ENCODE measurements at places on chromosomes 1 and 21.

DNA sequence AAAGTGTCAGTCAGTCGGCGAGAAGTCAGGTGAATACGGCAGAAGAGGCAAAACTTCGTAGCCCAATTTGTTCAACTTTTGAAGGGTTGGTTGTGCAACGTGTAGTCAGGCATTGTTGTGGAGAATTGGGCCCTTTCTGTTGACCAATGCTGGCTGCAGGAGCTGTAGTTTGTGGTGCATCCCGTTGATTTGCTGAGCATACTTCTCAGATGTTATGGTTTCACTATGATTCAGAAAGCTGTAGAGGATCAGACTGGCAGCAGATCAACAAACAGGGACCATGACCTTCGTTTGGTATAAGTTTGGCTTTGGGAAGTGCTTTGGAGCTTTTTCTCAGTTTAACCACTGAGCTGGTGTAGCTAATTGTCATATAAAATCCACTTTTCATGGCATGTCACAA lies 190.2 kb upstream of the ADAMTS5 start:
- no peak for DNase-seq

- DNase-seq: no peak
Observed at GRCh38 chr1:197838836-197839235, 63.6 kb upstream of the DENND1B start.

DNA sequence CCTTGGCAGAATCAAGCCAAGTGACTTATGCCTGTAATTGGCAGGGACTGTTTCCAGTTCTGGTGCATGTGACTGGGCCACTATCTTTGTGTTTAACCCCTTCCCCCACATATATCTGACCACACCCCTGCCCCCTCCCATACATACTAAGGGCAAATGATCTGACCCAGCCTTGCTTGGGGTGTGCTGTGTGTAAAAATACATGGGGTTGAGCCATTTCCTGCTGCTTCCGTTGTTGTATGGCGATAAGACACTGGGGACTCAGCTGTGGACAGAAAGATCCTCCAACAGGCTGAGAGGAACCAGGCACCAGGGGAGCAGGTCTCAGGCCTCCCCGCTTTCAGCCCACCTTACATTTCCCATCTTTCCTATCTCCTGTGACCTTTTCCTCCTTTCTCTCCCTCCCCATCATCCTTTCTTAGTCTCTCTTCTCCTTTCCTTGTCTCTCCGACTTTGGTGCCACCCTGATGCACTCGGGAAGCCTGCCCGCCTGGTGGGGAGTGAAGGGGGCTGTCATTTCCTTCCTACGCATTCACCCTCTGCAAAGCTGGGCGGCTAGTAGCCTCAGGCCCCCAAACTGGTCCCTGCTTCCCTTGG lies 39.7 kb downstream of the TMCC2 start:
- no peak for DNase-seq

DNA sequence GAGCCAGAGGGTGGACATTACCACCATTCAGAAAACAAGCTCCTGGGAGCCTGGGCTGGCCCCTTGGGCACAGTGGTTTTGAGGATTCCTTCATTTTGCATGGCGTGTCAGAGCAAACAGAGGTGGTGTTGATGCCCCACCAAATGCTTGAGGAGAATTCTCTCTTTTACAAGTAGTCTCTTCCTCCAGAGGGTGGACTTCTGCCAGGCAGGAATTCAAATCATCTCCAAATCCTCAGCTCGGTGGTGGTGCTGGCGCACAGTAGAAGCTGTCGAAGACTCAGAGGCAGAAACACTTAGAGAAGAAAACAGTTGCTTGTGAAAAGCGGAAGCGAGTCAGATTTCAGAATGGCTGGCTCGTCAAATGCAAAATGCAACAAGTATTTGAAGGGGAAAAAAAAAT lies 3.4 kb upstream of the CHI3L1 start:
- no peak for DNase-seq

DNA sequence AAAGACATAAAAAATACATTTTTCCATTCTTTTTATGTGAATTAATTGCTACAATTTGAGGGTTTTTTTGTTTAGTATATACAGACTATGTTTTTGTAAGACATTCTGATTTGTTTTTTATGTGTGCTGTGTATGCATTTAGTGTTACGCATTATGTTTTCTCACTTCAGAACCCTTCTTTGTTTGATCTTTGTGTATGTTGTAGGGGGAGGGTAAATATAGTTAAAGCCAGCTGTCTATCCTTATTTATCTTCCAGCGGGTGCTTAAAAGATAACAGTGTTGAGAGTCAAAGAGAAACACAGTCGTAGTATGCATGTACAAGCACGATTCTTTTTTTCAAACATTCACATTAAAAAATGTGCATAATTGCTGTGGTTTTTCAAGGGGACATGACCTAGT lies 97.5 kb upstream of the KIAA1614 start:
- peak; percentile 27 for DNase-seq

GRCh38 chr1:203670594-203670993 lies 44.0 kb downstream of the ATP2B4 start:
- no peak for DNase-seq

- no peak for DNase-seq
Observed at GRCh38 chr1:244226435-244226834, 175.4 kb downstream of the ZBTB18 start.

DNA sequence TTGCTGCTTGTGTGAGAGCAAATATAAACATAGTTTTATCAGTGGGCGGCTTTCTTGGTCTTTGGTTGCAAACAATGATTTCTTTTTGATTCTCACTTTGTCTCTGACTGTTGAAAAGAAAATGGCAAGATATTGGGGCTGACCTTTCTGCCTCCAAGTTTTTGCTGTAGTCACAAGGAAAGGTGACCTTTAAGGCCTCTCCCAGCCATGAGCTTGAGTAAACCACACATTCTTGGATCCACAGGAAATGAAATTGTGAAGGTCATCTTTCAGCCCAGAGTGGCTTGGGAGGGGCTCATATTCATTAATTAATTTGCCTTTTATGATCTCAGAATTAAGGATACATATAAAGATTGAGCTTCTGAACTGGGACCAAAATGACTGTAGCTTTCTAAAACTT lies 241.6 kb downstream of the BACH1 start:
- no peak for DNase-seq

DNA sequence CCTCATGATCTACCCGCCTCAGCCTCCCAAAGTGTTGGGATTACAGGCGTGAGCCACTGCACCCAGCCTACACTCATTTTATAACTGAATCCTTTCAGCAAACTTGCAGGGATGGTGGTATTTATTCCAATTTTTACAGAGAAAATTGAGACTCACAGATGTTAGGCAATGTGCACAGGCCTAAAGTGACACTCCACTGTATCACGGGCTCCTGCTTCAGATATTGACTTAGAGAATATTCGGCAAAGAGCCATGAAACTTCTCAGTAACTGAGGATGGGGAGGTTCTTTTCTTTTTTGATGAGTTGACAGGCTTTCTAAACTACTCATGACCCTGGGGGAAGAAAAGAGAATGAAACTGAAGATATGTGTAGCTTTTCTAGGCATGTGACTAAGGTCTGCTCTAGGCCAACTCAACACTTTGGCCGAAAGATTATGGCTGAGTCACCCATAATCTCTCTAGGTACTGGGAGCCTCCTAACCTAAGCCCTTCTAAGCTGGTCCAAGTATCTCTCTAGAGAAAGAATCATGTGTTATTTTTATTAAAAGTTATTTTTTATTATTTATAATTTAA lies 19.9 kb upstream of the PTCH2 start:
- DNase-seq: no peak

DNA sequence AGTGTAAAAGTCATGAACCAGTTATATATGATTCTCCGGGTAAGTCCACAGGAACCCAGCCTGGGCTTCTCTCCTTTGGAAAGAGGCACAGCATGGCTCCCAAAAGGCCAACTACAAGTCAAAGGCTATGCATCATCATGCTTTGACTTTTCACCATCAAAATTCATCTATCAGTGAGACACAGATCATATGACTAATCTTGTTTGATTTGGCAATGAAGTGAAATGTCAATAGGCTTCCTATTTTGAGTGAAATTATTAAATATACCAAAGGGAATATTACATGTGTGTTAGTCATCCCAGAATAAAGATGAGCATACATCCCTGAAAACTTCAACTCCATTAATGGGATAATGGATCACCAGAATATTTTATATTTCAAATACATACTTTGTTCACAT lies 83.5 kb upstream of the ADGRL2 start:
- no peak for DNase-seq

DNA sequence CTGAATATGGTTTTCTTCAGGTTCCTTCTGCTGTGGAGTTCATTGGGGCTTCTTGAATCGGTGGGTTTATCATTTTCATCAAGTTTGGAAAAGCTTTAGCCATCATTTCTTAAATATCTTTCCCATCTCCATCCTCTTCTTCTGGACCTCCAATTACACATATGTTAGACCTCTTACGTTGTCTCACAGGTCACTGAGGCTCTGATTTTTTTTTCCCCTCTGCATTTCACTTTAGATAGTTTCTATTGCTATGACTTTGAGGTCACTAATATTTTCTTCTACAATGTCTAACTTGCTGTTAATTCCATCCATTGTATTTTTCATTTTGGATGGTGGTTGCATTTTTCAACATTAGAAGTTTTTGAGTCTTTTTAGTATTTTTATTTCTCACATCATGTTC lies 47.3 kb upstream of the CASZ1 start:
- DNase-seq: no peak

- no peak for DNase-seq
Observed at GRCh38 chr1:207112616-207113296, 8.7 kb downstream of the C4BPA start.

DNA sequence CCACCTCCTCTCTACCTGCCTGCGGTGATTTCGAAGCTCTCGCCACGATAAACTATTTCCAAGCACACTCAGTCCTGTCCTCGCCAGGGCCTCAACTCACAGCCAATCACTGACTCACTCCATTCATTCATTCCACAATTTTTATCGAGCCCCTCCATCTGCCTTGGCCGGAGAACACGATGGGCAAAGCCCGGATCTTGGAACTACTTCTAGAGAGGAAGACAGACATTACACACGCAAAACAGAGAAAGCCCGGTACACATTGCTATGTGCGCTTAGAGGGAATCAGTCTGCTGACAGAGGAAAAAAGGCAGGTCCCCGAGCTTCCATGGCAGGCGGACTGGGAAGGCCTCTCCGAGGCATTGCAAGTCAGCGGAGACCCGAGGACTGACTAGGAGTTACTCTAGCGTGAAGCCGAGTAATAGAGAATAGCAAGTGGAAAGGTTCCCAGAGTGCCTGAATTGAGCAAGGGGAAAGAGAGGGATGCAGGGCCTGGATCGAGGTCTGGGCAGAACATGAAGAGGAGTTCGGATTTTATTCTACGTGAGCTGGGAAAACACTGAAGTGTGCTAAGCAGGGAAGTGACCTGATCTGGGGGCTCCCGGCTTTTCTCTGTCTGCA lies 54.2 kb upstream of the DNAJC6 start:
- no peak for DNase-seq

DNA sequence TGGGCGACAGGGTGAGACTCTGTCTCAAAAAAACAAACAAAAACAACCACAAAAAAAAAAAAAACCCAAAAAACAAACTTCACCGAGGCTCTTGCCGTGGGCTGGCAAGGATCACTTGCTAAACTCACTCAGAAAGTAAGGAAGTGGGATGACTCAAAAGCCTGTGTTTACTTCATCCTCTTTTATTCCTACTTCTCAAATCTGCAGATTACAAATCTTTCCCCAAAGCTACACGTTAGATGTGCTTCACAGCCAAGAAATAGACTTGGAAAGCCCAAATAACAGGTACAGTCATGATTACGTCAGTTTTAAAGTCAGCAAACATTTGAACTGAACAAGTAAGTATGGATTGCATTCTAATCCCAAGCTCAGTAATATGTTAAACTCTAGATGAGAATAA lies 359.3 kb downstream of the ADGRL2 start:
- no peak for DNase-seq

GRCh38 chr1:201753492-201753891 lies 75.5 kb upstream of the IPO9 start:
- DNase-seq: no peak

DNA sequence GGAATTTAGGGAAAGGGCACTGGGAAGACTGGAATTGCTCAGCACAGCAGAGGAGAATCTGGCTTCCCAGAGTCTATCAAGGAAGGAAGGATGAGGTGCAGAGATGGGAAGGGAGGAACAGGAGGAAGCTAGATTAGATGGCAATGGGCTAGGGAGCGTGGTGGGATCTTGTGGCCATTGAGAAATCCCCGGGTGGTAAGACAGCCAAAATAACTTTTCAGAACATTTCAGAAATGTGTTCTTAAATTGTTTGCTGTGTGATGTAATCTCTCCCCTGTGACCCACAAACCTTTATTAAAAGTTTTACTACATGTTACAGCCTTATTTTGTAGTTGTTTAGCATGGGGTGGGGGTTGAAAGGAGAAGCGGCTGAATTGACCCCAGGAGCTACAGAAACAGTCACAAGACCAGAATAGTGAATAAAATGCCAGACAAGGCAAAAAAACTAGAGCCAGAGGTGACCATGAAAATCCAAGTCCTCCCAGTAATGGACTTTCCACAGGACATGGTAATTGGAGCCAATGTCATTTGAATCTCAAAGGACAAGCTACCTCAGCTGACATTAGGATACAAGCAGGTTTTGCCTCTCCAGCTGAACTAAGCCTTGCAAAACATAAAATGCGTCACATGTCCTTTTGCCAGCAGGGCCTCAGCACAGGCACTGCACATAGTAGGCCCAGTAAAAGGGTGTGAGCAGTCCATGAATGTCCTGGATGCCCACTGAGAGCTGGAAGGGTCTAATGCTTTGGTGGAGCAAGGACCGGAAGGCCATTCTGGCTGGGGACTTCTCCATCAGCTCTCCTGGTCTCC lies 980 bp upstream of the AHCYL1 start:
- DNase-seq: no peak

GRCh38 chr21:14598065-14598464 lies 52.0 kb upstream of the SAMSN1 start:
- DNase-seq: no peak

DNA sequence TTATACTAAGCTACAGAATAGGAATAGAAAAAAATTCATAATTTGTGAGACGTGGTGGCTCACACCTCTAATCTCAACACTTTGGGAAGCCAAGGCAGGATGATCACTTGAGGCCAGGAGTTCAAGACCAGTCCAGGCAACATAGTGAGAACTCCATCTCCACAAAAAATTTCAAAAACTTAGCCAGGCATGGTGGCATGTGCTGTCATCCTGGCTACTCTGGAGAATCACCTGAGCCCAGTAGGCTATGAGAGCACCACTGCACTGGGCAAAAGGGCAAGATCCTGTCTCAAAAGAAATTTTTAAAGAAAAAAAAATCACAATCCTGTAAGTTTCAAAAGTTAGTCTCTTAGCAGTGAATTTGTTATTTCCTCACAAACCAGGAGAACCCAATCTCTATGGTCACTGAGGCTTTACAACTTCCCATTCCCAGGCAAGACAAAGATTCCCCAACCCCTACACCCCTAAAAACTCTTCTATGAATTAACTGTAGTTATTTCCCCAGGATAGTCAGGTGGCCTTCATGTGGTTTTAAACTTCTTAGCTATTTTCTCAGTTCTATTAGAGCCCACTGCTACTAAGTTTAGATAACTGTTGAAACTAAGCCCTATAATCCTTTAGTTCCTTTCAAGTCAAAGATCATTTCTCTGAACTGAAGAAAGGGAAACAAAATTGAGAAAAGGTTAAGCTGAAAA lies 74.5 kb downstream of the FOXJ3 start:
- no peak for DNase-seq
